ENCODE measurements at places on chromosomes 6 and 20.

- no peak for DNase-seq
Measured at GRCh38 chr6:121274666-121275295, 59.5 kb downstream of the TBC1D32 start.

DNA sequence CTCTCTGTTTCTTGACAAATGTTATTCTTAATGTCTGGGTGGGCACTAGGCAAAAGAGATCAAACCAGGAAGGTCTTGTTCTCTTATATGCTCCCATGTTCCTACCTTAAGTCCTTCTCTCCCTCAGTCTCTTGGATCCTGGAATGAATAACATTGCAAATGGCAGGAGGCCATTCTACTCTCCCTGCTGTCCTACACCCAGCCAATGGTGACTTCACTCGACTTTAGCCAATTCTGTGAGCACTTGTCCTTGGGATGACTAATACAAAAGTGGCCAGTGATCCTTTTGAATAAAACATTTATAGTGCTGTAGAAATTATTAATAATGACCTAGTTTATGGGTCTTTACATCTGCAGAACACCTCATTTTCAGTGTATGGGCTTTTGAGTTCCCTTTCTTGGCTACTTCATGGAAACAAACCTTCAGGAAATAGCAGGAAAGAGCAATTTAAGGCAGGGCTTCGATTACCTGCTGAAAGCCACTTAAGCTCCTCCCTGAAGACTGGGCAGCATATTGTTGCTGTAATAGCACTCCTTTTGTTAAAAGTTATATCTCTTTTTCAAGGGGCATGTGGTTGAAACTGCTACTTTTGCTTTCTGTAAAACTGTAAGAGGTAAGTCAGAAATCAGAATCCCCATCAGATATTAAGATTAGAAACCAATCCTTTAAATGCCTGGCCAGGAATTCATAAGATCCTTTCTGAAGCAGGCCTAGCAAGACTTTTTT, 10.5 kb downstream of the OTOR start:
- no peak for DNase-seq

- no peak for DNase-seq
Measured at GRCh38 chr20:50417484-50418235, 92.5 kb upstream of the PTPN1 start.

- DNase-seq, result no peak
Measured at GRCh38 chr6:82015526-82015925, 232.0 kb downstream of the IBTK start.

DNA sequence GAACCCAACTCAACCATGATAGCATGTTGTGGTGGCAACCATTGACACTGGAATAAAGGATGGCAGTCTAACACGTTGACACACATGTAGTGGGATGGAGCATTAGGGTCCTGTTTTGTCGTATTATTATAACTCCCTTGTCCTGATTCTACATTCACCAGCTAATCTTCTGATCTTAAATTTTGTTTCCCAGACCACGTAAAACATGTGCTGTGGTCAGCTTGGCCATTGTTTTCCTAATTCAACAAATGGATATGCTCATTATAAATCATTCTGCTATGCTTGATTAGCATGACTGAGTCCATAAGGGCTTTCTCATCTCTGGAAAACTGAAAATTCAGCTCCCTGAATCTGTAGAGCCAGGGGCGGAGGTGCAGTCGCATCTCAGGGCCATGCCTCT, 15.0 kb downstream of the MRAP2 start:
- no peak for DNase-seq

- DNase-seq, result no peak
Measured at GRCh38 chr20:9025643-9026042, 43.2 kb upstream of the PLCB4 start.

DNA sequence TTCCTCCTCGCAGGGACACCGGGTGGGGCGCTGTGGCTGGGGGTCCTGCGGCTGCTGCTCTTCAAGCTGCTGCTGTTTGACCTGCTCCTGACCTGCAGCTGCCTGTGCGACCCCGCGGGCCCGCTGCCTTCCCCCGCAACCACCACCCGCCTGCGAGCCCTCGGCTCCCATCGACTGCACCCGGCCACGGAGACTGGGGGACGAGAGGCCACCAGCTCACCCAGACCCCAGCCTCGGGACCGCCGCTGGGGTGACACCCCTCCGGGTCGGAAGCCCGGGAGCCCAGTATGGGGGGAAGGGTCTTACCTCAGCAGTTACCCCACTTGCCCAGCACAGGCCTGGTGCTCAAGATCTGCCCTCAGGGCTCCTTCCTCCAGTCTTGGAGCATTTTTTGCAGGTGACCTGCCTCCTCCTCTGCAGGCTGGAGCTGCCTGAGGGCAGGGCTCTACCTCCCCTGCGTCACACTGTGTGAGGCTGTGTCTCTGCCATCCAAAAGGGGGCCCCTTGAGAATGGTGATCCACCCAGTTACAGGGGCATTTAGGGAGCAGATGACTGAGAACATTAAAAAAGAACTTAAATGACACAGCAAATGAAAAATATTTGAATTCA, 3.9 kb upstream of the CNPY3 start:
- no peak for DNase-seq

DNA sequence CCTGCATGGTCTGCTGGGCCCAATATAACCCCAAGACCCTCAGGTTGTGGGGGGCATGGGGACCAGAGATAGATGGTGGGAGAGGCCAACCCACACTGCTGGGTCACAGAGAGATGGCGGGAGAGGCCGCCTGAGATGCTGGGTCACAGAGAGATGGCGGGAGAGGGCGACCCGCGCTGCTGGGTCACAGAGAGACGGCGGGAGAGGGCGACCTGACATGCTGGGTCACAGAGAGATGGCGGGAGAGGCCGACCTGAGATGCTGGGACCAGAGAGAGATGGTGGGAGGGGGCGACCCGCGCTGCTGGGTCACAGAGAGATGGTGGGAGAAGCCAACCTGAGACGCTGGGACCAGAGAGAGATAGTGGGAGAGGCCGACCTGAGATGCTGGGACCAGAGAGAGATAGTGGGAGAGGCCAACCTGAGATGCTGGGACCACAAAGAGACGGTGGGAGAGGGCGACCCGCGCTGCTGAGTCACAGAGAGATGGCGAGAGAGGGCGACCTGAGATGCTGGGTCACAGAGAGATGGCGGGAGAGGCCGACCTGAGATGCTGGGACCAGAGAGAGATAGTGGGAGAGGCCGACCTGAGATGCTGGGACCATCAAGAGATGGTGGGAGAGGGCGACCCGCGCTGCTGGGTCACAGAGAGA, 133.2 kb downstream of the DLL1 start:
- no peak for DNase-seq

DNA sequence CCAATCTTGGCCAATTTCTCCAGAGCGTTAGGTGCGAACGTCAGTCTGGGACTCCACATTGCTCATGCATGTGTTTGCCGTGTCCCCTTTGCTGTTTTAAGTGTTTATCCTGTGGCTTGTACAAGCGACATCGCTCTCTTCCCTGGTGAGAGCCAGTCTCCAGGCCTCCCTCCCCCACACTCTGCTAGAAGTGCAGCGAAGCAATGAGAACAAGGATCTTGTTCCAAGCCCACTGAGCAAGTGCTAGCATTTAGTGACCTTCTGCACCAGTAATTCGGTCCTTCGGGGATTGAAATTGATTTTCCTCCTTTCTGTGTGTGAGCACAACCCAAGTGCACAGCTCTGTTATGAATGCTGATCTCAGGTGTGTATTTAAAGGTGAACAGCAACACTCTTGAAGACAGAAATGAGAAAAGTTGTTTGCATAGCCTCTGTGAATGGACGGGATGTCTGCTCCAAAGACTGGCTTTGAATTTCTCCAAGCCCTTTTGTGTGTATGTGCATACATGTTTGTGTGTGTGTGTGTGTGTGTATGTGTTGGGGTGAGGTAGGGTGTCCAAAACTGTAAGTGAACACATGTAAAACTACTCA, 29.0 kb downstream of the CD83 start:
- DNase-seq, result no peak

- no peak for DNase-seq
Measured at GRCh38 chr20:36074983-36075382, 79.6 kb upstream of the EPB41L1 start.

- no peak for DNase-seq
Measured at GRCh38 chr6:56819604-56820003, 135.3 kb upstream of the BEND6 start.

GRCh38 chr6:105681061-105681460, 278.2 kb upstream of the PREP start:
- no peak for DNase-seq

- DNase-seq, result no peak
Measured at GRCh38 chr20:35190556-35190955, 18.7 kb downstream of the PROCR start.

GRCh38 chr6:2958331-2958711, 13.0 kb downstream of the SERPINB6 start:
- no peak for DNase-seq

DNA sequence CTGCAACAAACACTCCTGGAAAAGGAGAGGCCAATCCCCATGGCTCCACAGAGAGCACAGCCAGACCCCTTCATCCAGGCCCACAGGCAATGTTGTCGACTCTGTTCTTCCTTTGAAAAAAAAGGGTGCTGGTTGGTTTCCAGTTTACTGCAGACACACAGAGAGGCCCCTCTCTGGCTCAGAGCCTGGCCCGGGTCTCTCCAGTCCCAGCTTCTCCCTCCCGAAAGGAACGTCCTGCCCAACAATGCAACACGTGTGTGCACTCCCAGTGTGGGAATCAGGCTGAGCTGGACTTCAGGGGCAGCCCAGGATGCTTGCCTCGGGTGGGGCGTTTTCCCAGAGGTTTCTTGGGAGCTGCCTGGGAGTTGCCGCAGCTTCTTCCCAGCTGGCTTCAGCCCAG, 4.5 kb upstream of the NKAIN4 start:
- DNase-seq, result no peak

GRCh38 chr6:30151580-30151979, 9.4 kb downstream of the TRIM10 start:
- DNase-seq, result no peak

- no peak for DNase-seq
Measured at GRCh38 chr6:120129228-120129627, 779.7 kb upstream of the MAN1A1 start.

DNA sequence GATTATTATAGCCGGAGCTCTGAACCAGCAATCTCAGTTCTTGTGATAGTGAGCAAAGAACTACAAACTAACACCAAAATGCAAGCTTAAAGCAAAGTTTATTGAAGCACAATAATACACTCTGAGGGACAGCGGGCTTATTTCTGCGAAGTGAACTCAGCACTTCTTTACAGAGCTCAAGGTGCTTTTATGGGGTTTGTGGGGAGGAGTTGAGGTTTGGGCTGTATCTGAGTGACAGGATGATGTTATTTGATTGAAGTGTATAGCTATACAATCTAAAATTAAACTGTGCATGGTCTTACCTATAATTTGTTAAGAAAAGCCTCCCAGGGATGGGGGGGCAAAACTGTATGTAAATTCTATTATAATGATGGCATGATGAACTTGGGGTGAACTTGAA, 1.0 kb upstream of the HFE start:
- no peak for DNase-seq

DNA sequence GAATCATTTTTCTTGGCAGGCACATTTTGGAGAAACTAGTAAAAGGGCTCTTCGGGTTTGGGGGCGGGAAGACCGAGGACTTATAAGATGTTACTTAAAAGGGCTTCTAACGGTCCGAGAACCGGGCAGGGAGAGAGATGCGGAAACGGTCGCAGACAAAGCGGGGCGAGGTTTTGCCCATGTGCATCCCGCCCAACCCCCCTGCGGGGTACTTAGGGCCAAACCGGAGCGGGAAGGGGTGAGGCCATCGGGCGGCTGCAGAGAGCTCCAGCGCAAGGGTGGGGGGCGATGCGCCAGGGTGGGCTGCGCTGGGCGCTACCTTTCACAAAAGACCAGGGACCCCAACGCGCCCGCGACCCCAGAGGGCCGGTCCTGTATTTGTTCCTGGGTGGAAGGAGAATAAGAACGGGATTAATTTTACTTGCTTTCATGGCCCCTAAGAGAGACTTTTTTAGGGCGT, 616 bp downstream of the TUBB start:
- DNase-seq, result peak; percentile 24

- no peak for DNase-seq
Measured at GRCh38 chr6:37024656-37025337, 19.3 kb downstream of the FGD2 start.

GRCh38 chr20:6828794-6829423, 61.4 kb downstream of the BMP2 start:
- no peak for DNase-seq

DNA sequence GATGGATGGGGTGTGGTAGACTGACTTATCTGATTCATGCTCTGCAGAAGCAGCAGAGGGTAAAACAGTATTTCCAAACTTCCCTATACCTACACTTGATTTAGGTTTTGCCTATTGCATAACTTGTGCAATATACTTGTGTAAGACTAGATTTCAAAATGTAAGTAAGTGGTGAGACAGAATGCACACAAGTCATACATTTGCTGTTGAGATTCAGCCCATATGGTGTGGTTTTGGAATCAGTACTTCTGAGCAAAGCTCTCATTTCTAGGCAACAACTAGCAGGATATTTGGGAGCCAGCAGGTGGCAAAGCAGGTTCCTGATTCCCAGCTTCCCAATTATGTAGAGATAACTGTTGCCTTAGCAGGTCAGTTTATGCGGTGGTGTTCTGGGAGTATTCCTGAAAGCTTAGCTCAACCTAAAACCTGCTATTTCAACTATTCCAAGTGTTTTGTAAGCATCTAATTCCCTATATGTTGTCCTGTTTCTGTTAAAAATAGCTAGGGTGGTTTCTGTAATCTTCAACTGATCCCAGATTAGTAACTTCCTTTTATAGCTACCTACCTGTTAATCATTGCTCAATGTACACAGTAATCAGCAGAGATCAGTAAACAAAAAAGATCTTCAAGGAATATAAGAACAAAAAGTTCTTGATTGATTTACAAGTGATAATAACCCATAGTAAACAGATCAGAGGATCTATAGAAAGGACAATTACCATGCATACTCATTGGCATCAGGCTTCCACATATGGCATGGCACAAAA, 8.5 kb upstream of the FABP7 start:
- no peak for DNase-seq

DNA sequence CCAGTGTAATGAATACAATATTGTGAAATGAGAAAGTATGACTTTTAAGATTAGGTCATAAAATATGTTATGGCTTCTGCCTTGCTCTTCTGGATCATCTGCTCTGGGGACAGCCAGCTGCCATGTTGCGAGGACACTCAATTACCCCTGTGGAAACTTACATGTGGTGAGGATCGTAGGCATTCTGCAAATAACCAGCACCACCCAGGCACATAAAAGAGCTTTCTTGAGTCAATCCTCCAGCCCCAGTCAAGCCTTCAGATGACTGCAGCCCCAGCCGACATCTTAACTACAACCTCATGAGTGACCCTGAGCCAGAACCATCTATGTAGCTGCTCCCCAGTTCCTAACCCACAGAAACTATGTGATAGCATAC, 4.5 kb upstream of the RBCK1 start:
- no peak for DNase-seq

GRCh38 chr6:89910902-89911240, 16.6 kb downstream of the GJA10 start:
- DNase-seq, result no peak

Data from stimulated activated CD8-positive, alpha-beta memory T cell treated with anti-CD3 and anti-CD28 coated beads, Interleukin-2, amount 100 ng/mL, for 1 hour (primary cell).